ENCODE measurements at places on chromosomes 6 and 20. TPM values are rescaled to one million over a fixed set of nuclear protein-coding genes. Genes with fewer than 3 reads are reported as not detected.

The RSPO3 gene
- 0.53 TPM for total RNA-seq

The DEFB114 gene
- not detected for total RNA-seq

The PPP1R14C gene
- total RNA-seq, result not detected

The TGM2 gene
- 529 TPM for total RNA-seq

The NRSN2 gene
- 24.5 TPM for total RNA-seq

The RUNX2 gene
- 0.21 TPM for total RNA-seq

The PTGIS gene
- 288 TPM for total RNA-seq

The ADGRF5 gene
- total RNA-seq, result 29.6 TPM

The FAM83C gene
- not detected for total RNA-seq

The SIRPA gene
- total RNA-seq, result 72.8 TPM

The VNN1 gene
- not detected for total RNA-seq

The VGLL2 gene
- total RNA-seq, result not detected

The ANKEF1 gene
- 9.0 TPM for total RNA-seq

The DOP1A gene
- 13.2 TPM for total RNA-seq

The DBNDD2 gene
- 100 TPM for total RNA-seq

Measured in ascending aorta (tissue), 2 donors.